ENCODE measurements at places on chromosomes 7 and 10.
A peak's percentile ranks its signal among the peaks of the same experiment; 100 is the strongest.

GRCh38 chr7:139648941-139649425 is 125.5 kb downstream of the CLEC2L start:
- DNase-seq = no peak

GRCh38 chr10:95247200-95247880 is 43.5 kb downstream of the PDLIM1 start:
- no peak for DNase-seq

DNA sequence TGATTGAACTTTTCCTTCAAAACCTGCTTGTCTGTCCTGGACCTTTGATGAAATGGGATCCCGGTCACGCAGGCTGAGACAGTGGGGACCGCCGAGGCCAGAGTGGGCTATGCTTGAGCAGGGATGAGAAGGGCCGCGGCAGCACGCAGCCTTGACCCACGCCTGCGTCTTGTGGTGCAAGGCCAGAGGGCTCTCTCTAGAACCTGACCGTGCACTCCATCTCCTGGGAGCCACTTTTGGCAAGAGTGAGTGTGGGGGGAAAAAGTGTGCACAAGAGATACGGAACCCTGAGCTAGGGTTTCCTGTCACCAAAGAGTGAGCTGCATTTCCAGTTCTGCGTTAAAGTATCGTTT is 42.4 kb downstream of the WIPI2 start:
- no peak for DNase-seq

DNA sequence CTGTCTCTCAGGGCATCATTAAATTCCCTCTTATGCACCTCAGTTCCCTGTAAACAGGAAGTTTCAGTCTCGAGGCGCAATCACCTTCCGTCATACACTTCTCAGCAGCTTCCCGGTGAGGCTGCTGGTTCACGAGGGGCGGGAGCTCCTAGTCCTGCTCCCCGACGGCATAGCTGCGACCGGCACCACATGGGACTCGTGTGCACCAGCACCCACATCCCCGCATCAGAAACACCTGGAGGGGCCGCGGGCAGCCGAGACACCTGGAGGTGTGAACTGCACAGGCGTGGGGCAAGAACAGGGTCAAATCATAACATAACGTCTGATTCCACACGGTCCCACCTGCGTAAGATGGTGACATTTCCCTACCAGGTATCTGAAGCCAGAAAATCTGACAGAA is 52.7 kb downstream of the DIP2C start:
- DNase-seq = no peak

GRCh38 chr10:31644931-31645633 is 283.5 kb downstream of the ARHGAP12 start:
- no peak for DNase-seq

GRCh38 chr10:17146892-17147291 is 17.3 kb upstream of the CUBN start:
- DNase-seq = no peak

DNA sequence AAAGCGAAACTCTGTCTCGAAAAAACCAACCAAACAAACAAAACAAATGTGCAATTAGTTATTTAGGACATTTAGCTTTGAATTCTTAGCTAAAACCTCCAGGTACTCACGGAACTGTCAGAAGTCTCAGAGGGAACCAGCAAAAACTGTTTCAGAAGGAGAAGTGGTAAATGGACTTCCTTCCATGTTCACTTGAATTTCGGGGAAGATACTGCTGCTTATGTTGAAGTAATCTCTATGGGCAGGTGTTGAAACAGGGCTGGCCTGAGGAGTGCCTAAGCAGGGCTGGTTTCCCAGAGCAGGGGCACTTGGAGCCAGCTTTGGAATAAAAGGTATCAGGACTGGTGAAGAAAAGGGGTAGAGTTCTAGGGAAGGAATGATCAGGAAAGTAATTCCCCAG is 2.4 kb upstream of the EXOC6 start:
- DNase-seq = peak; percentile 39

DNA sequence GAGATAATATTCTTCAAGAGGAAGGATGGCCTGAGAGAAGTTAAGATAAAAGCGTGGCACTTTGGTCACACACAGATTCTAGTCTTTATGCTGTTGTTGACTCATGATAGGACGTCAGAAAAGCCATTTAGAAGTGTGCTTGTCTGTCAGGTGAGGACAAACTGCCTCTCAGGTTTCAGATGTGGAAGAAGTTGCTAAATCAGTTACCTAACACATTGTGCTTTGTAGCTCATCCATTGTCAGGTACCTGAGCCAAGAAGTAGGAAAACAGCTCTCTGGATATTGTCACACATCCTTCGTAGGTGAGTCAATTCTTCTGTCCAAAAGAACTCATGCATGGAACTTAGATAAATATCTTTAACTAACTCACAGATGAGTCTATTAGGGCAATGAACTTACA is 49.5 kb upstream of the PHYHIPL start:
- DNase-seq = no peak

- no peak for DNase-seq
Measured at GRCh38 chr7:15555381-15555859, 6.4 kb downstream of the AGMO start.

DNA sequence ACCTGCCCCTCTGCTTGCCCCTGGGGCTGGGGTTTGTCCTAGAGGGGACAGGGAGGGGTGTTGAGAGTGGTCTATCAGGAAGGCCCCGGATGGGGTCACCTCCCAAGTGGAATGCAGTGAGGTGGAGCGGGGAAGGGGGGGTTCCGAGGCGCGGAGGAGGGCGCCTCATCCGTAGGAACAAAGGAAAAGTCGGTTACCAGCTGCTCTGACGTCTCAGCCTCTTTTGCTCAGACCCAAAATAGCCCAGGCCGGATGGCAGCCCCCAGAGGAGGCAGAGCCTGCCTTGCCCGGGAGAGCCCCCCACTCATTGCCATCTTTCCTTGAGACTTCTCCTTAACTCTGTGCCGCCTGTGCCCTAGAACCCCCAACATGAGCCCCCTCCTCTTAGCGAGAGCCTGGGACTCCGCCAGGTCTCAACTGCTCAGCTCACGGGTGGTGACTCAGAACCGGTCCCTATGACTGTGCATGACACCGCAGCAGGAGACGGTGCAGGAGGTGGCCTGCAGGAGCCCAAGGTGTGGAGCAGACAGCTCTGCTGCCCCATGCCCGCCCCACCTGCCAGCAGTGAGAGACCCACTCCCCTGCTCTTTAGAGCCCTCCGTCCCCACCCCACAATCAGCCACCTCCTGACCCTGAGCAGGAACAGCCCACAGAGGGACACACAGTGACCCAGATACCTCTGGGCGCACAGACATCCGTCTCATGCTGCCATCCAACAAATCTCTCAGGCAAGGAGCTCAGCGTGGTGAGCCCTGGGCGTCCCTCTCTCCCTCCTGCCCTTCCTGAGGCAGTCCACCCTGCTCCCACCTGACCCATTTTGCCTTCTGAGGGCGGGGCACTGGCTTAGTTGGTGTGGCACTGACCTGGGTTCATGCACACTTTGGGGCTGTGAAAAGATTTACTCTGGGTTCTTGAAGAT is 13.1 kb downstream of the STX1A start:
- DNase-seq = peak; percentile 55

GRCh38 chr7:20562461-20562860 is 53.0 kb upstream of the ABCB5 start:
- DNase-seq = no peak

DNA sequence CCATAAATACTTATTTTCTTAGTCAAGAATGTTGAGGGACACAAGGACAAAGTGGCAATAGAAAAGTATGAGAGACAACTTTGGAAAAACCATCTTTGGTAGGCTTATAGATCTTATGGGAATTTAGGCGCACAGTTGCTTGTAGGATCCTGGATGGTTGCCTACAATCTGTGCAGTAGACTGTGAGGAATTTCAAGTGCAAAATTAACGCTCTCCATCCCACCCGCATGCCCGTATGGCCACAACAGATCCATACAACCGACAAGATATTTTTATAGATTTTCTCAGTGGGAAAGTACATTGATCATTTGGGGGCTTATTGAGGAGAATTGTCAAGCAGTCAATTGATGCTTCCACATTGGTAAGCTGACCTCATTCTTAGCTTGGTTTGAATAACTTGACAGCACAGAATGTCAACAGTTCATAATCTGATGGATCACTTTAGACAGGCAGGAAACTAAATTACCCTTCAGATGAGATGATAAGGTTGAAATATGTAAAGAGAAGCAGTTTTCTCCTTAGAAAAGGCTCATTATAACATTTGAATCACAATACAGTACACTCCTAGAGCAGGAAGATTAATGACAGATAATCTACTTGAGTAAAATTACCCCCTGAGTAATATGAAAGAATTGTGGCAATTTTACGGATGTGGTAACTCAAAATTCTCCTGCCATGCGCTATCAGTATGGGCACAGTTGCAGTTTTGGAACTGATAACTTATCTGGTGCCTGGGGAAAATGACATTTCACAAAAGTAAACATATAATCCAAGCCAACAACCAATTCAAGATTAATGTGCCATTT is 479.7 kb downstream of the KIF20B start:
- DNase-seq = no peak

GRCh38 chr7:158821171-158822031 is 7.9 kb downstream of the ESYT2 start:
- DNase-seq = no peak

GRCh38 chr7:111474723-111475418 is 87.4 kb downstream of the IMMP2L start:
- DNase-seq = peak; percentile 15

GRCh38 chr7:146864644-146865043 is 748.0 kb downstream of the CNTNAP2 start:
- DNase-seq = no peak
